ENCODE measurements at places on chromosomes 13 and 19.
A peak's percentile ranks its signal among the peaks of the same experiment; 100 is the strongest.

DNA sequence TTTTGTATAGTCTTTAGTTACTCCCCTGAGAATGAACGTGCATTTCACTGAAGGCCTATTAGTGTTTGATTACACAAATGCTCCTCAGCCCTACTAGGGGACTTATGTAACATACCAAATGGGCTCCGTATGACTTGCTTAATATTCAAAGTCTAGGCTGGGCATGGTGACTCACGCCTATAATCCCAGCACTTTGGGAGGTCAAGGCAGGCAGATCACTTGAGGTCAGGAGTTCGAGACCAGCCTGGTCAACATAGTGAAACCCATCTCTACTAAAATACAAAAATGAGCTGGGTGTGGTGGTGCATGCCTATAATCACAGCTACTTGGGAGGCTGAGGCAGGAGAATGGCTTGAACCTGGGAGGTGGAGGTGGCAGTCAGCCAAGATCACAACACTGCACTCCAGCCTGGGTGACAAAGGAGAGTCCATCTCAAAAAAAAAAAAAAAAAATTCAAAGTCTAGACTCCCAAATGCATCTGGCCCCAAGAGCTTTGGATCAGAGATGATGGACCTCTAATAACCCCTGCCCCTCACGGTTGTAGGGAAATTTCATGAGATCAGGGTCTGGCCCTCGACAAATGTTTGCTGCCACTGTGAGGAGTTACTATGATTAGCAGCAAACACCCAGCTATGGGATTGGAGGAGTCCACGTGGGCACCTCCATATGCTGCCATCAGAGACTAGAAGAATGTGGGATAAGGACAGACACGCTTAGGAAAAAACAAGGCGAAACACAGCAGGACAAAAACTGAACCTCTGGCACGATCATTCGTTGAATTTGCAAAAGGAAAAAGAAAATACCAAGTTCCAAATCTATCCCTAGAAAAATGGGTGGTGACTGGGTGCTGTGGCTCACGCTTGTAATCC, 4.6 kb downstream of the FBXO17 start:
- DNase-seq, result no peak

- no peak for DNase-seq
Measured at GRCh38 chr13:53135301-53135700, 106.7 kb downstream of the OLFM4 start.

DNA sequence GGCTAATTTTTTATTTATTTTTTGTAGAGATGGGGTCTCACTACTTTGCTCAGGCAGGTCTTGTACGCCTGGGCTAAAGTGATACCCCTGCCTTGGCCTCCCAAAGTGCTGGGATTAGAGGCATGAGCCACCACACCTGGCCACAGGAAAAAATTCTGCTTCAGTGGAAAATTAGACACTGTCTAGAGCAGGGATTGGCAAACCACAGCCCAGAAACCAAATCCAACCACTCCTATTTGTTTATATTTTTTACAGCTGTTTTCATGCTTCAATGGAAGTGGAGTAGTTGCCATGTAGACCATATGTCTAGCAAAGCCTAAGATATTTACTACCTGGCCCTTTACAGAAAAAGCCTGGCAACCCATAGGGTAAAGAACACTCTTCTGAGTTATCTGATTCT, 123.7 kb upstream of the MRI1 start:
- no peak for DNase-seq

GRCh38 chr13:99855526-99856420, 115.8 kb downstream of the ZIC5 start:
- DNase-seq, result no peak

DNA sequence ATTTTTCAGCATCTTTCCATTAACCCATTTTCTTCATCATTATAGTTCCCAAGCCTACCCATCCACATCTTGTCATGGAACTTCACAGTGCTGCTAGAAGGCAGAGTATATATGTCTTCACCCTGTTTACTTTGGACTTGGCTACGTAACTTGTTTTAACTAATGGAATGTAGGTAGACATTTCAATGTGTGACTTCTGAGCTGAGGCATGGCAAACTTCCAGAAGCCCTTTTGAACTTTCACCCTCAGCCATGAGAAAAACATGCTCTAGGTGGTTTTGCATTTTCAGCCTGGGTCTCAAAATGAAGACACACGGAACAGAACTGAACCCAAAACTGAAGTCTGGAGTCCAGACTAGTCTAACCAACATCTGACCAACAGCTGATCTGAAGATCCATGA, 3.2 kb downstream of the TEX30 start:
- DNase-seq, result no peak

DNA sequence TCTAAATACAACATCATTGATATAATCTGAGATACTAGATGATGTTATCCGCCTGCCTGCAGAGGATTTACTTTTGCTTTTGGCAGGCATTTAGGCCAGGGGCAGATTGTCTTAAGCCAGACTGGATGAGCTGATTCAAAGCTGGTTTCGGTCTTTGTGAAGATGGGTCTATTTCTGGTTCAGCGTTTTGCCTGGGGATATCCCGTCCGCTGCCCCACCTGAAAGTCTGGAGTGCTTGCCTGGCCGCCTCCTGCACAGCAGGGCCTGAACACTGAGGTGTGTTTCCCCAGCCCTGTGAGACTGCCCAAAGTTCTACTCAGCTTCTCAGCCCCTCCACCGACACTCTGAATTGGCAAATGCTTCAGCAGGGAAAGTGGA, 149.7 kb downstream of the KATNAL1 start:
- DNase-seq, result no peak

DNA sequence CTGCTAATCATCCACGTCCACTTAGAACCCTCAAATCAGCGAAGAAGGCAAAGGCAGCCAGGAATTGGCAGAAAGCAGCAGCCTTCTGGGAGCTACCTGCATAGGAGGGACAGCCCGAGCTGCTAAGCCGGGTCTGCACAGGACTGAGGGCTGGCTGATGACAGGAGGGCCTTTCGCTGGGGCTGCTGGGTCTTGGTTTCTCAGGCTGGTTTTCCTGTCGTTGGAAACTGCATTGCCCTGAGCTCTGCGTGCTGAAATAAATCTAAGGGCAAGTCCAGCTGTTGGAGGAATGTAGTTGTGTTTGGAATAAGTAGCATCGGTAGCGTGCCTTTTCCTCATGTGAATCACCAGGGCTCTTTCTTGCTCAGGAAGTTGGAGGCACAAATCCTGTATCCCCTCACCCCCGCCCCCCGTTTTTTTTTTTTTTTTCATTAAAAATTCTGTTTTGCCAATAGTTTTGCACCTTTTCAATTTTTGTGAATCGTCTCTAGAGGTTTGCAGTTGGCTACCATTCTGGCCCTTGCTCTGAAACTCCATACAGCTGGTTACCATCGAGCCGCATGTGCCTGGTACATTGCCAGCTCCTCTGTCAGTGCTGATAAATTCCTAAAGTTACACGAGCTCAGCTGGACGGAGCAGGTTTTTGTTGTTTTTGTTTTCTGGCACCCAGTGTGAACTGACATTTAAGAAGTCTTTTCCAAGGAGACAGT, 193.9 kb upstream of the RNF113B start:
- no peak for DNase-seq

DNA sequence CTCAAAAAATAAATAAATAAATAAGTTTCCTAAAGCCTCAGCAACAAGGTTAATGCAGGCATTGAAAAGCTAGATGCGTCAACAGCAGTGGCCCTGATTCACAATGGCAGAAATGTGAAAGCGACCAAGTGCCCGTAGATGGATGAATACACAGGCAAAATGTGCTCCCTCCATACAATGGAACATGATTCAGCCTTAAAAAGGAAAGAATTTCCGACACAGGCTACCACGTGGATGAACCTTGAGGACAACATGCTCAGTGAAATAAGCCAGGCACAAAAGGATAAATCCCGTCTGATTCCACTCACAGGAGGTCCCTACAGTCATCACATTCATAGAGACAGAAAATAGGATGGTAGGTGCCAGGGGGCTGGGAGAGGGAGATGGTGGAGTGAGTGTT, 31.7 kb downstream of the INSR start:
- no peak for DNase-seq

GRCh38 chr13:36190771-36191170, 23.6 kb downstream of the SOHLH2 start:
- no peak for DNase-seq

DNA sequence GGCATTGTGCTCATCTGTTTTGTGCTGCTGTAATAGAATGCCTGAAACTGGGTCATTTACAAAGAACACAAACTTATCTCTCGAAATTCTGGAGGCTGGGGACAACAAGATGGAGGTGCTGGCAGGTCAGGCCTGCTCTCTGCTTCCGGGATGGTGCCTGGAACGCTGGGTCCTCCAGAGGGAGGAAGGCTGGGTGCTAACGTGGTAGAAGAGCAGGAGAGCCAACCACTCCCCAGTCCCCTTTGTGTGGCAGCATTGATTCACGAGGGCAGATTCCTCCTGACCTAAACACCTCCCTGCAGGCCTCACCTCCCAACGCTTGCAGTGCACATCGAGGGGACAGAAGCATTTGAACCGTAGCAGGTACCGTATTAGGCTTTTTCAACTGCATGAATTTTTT, 34.1 kb upstream of the TFDP1 start:
- no peak for DNase-seq

DNA sequence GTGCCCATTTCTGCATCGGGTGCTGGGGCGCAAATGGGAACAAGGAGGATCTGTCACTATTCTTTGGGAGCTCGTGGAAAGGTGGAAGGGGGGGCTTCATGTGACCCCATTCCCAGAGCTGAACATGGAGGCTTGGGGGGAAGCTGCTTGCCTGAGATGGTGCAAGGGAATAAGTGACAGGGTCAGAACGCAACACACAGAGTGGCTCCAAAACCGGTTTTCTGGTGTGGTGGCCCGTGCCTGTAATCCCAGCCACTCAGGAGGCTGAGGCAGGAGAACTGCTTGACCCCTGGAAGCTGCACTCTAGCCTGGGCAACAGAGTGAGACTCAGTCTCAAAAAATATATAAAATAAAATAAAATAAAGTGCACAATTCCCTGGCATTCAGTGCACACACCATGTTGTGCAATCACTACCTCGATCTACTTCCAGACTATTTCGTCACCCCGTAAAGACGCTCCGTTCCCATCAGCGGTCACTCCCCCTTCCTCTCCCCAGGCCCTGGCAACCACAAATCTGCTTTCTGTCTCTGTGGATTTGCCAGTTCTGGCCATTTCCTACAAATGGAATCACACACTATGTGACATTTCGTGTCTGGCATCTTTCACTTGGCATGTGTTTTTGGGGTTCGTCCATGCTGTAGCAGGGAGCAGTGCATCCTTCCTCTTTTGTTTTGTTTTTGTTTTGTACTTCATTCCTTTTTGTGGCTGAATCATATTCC, 18.2 kb upstream of the COMP start:
- no peak for DNase-seq

- no peak for DNase-seq
Measured at GRCh38 chr13:39263033-39263432, 224.8 kb downstream of the NHLRC3 start.

GRCh38 chr19:42285541-42285941, 16.4 kb upstream of the PRR19 start:
- DNase-seq, result no peak

- DNase-seq, result no peak
Measured at GRCh38 chr13:102693776-102694175, 1.1 kb downstream of the METTL21C start.

DNA sequence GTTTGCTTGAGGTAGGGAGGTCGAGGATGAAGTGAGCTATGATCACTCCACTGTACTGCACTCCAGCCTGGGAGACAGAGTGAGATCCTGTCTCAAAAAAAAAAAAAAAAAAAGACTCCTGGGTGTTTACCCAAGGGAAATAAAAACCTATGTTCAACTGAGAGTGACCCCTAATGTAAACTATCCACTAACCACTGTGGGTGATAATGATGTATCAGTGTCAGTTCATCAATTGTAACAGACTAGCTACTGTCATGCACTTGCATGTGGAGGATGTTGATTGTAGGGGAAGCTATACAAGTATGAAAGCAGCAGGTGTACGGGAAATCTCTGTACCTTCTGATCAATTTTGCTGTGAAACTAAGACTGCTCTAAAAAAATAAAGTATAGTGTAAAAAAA, 2.6 kb upstream of the CIB3 start:
- DNase-seq, result no peak

DNA sequence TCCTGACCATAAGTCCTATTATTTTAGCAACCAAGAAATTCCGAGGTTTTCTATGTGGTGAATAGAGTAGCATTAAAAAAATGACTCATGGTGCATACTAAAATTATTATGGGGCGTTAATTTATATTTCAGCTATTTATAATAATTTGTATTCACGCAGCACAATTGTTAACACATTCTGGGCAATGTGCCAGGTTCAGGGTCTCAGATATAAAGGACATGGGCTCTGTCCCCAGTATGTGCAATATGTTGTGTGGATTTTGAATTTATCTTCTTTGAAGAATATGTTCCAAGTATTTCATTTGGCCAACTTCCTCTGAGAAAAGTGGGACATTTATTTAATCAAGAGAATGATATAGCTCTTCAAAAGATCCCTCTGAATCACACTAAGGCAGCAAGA, 1434.7 kb upstream of the PRR20A start:
- DNase-seq, result peak; percentile 27

DNA sequence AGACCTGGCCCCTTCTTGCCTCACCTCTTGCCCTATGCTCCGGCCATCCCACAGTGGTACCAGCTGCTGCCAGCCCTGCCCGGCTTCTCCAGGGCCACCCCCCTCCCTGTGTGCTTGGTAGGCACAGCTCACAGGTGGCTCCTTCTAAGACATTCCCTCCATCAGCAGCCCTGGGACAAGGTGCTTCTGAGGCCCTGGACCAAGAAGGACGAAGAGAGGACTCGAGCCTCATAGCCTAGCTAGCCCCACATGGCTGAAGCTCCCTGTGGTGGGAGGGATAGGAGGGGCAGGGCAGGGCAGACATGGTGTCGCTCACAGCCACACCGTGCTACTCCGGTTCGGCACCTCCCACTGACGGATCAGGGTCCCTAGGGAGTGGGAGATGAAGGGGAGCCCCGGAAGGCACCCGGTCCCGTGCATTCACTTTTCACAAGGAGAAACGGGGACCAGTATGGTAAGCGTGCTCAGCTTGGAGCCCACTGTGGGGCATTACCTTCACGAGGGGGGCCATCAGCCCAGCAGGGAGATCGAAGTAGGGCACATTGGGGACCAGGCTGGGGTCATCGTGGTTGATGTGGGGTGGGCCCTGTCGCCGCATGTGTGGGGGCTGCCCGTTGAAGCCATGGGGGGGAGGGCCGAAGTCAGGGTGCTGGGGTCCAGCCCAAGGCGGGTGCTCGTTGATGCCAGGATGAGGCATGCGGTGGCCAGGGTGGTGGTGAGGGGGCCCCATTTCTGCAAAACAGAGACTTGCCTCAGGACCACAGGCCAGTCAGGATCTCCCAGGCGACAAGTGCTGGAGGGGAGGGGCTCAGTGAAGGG, 19.5 kb downstream of the CHERP start:
- DNase-seq, result no peak

- DNase-seq, result no peak
Measured at GRCh38 chr13:66748712-66749111, 481.4 kb downstream of the PCDH9 start.

DNA sequence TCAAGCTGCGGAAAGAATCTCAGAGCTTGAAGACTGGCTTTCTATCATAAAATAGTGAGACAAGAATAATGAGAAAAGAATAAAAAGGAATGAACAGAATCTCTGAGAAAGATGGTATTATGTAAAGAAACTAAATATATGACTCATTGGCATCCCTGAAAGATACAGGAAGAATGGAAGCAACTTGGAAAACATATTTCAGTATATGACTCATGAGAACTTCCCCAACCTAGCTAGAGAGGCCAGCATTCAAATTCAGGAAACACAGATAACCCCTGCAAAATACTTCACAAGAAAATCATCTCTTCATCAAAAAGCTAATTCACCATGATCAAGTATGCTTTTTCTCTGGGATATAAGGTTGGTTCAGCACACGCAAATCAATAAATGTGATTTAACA, 2318.0 kb downstream of the PCDH9 start:
- no peak for DNase-seq

GRCh38 chr13:25939961-25940687, 111.7 kb downstream of the SHISA2 start:
- DNase-seq, result no peak
